ENCODE measurements at places on chromosomes 1 and 21.

DNA sequence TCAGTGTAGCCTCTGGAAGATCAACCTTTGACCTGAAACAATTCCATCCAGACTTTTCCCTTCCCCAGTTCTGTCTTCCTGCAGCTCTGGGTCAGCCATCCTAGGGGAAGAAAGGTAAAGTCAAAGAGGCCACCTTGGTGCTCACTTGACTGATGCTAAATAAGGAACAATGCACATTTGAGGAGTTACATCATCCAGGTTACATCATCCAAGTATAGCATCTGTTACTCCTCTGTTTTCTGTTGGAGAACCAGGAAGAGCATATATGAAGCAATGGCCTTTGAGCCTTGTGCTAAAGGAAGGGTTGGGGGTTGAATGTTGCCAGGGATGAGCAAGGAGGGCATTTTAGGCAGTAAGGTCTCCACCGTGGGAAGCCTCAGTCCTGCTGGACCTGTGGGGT, 3.1 kb upstream of the DSCAM start:
- DNase-seq, result no peak

DNA sequence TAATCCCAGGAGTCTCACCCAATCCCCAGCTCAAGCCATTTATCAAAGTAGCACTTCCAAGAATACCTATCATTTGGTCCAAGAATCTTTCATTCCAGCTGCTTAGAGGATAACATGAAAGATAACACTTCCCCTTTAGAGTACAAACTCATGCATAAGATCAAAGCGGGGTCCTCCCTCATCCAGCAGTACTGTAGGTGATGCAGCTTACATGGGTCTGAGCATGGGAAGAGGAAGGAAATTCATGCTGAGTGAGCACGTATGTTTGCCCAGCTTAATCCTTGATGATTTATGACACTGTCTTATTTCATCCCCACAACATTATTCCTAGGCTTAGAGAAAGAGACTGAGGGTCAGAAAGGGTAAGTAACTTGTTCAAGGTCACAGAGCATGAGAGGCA, 167.1 kb upstream of the GJB5 start:
- DNase-seq, result no peak

GRCh38 chr1:29033829-29034466, 89.8 kb downstream of the TMEM200B start:
- no peak for DNase-seq

DNA sequence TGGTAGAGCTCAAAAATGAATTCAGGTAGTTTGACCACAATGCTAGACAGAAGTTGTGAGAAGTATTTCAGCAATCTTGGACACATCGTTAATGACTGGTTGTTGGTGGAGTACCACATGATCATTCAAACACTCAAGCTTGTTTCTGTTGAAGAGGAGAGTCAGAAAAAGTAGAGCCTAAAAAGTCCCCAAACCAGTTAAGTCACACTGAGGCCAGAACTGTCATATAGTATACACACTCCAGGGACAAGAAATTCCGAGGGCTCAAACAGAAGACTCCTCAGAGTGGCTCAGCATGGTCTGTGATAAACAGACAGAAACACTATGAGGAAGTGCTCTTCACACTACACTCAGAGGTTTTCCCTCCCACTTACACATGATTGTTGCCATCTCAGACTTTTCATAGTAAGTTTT, 5.8 kb downstream of the TRIM33 start:
- no peak for DNase-seq

DNA sequence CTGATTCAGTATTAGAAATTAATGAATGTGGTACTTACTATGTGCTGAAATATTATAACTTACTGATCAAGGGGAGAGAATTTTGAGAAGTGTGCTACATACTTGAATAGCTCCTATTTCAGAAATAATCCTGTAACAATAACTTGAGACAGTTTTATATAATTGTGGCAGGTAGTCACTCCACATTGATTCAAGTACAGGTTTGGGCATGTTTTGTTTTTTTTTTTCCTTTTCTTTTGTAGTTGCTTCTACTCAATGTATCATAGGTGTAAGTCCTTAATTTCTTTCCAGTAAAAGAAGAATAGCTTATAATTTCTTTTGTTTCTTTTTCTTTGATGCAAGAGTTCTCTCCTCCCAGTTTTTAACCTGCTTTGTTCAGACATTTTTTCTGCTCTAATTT, 86.1 kb upstream of the ADGRL2 start:
- DNase-seq, result no peak

GRCh38 chr1:205357567-205357966, 845 bp upstream of the KLHDC8A start:
- DNase-seq, result no peak

DNA sequence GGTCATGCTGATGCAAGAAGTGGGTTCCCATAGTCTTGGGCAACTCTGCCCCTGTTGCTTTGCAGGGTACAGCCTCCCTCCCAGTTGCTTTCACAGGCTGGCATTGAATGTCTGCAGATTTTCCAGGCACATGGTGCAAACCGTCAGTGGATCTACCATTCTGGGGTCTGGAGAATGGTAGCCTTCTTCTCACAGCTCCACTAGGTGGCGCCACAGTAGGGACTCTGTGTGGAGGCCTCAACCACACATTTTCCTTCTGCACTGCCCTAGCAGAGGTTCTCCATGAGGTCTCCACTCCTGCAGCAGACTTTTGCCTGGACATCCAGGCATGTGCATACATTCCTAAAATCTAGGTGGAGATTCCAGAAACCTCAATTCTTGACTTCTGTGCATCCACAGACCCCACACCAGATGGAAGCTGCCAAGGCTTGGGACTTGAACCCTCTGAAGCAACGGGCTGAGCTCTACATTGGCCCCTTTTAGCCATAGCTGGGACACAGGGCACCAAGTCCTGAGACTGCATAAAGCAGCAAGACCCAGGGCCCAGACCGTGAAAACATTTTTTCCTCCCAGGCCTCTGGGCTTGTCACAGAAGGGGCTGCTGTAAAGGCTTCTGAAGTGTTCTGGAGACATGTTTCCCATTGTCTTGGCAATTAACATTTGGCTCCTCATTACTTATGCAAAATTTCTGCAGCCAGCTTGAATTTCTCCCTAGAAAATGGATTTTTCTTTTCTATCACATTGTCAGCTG, 466.2 kb upstream of the PBX1 start:
- DNase-seq, result no peak
